ENCODE measurements at places on chromosomes 7 and 10. TPM values are rescaled to one million over a fixed set of nuclear protein-coding genes. Genes with fewer than 3 reads are reported as not detected.

The ITGB8 gene
- total RNA-seq, result 0.27 TPM

GRCh38 chr10:34183016-34183796 lies 631.9 kb downstream of the PARD3 start:
- H3K27me3 ChIP-seq, result no peaks in the 10 kb centered on the region
- no peak overlapping the region for H3K4me3 ChIP-seq
- DNase-seq, result no peak
- H3K4me1 ChIP-seq, result no peaks in the 10 kb centered on the region
- H3K36me3 ChIP-seq, result no peaks in the 10 kb centered on the region

GRCh38 chr7:64602086-64602485 lies 39.2 kb upstream of the ZNF680 start:
- H3K4me3 ChIP-seq, result no peak overlapping the region
- no peaks in the 10 kb centered on the region for H3K36me3 ChIP-seq
- no peak for DNase-seq
- no peaks in the 10 kb centered on the region for H3K4me1 ChIP-seq
- no peak overlapping the region for H3K27ac ChIP-seq

DNA sequence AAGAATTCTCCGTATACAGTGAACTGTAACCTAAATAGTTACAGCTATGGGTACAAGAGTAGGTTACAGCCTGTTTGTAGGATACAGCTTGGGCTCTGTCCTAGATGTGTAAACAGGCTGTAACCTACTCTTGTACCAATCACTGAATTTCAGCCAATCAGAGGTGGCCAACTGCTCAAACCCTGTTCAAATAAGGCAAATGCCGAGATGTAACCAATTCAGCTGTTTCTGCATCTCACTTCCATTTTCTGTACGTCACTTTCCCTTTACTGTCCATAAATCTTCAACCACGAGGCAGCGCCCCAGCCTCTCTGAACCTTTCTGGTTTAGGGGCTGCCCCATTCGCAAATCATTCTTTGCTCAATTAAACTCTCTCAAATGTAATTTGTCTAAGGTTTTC lies 8.3 kb upstream of the MMP21 start:
- no peak overlapping the region for H3K27ac ChIP-seq
- no peak for DNase-seq
- no peaks in the 10 kb centered on the region for H3K27me3 ChIP-seq
- no peak overlapping the region for H3K4me3 ChIP-seq
- H3K4me1 ChIP-seq, result peaks cover 10% of the 10 kb centered on the region

The SPDYE1 gene
- not detected for total RNA-seq

- no peak for DNase-seq
- H3K27me3 ChIP-seq, result no peaks in the 10 kb centered on the region
- no peak overlapping the region for H3K4me3 ChIP-seq
- H3K27ac ChIP-seq, result no peak overlapping the region
- H3K36me3 ChIP-seq, result no peaks in the 10 kb centered on the region
These were observed 82.4 kb downstream of the THSD7A start for GRCh38 chr7:11749629-11750028.

DNA sequence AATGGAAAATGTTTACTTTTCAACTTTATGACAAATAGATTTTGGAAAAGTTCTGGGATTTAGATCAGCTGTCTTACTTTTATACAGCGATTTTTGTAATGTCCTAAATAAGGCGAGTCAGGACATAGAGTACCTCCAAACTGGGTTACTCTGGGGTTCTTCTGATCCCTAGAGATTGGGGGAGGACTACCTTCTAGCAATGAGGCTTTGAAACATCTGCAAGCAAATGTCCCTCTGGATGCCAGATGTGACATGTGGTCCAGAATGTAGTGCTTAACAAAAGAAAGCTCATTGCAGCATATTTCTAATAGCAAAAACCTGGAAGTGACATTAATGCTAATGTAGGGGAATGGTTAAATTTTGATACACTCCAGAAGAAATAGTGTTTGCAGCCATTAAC lies 36.1 kb downstream of the ABRAXAS2 start:
- DNase-seq, result no peak
- H3K4me1 ChIP-seq, result no peaks in the 10 kb centered on the region
- no peak overlapping the region for H3K4me3 ChIP-seq
- peaks cover 18% of the 10 kb centered on the region for H3K36me3 ChIP-seq

The CAMK2B gene
- 0.42 TPM for total RNA-seq

- H3K4me3 ChIP-seq, result no peak overlapping the region
- H3K27me3 ChIP-seq, result no peaks in the 10 kb centered on the region
- no peak for DNase-seq
- H3K4me1 ChIP-seq, result no peaks in the 10 kb centered on the region
These were observed 53.0 kb upstream of the PPP1R17 start for GRCh38 chr7:31633894-31634494.

DNA sequence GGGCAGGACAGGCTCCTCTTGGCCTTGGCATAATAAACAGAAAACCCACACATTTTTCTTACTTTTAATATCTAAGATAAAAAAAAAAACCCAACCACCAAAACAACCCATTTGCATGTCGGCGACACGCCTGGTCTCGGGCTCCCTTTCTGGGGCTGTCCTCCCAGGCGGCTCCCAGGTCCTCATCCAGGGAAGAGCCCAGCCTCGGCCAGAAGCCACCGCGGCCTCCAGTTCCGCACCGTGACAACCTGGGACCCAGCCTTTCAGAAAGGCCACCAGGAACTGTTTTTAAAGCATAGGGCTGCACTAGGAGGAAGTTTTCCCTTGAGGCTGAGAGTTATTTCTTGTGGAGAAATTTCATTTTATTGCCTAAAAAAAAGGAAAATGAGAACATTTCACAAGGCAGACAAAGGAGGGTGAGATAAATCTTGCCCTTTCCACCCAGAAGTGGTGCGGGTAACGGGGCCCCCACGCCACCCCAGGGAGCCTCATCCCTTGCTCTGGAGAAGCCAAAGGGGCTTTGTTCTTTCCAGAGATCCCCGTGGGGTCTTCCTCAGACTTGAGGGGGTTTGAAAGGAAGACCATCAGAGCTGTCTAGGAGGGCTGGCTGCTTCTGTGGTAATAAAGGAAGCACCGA lies 39.2 kb upstream of the MKRN1 start:
- no peak overlapping the region for H3K4me3 ChIP-seq
- no peaks in the 10 kb centered on the region for H3K36me3 ChIP-seq
- H3K27ac ChIP-seq, result no peak overlapping the region
- no peak for DNase-seq

Data from CD8-positive, alpha-beta memory T cell (primary cell).